ENCODE measurements at places on chromosomes 1 and 21. TPM values are rescaled to one million over a fixed set of nuclear protein-coding genes. Genes with fewer than 3 reads are reported as not detected.

PLA2G2F gene
- polyA plus RNA-seq = 2.6 TPM

LORICRIN gene
- not detected for polyA plus RNA-seq

DNA sequence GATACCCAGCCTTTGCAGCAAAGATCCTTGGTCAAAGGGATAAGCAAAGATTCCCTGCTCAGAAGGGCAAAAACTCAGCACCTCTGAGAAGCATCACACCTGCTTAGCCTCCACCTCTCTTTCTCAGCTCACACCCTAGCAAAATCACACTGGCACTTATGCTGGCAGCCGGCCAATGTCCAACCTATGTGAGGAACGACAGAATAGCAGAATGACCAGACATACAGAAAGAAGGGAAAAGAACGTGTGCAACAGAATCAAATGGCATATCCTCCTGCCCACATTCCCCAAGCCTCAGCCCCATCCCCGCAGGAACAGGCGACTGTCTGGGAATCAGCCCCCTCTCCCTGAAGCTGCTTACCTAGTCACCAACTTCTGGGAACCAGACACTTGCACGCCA lies 664 bp upstream of the ADORA3 start:
- no peak for DNase-seq

DNA sequence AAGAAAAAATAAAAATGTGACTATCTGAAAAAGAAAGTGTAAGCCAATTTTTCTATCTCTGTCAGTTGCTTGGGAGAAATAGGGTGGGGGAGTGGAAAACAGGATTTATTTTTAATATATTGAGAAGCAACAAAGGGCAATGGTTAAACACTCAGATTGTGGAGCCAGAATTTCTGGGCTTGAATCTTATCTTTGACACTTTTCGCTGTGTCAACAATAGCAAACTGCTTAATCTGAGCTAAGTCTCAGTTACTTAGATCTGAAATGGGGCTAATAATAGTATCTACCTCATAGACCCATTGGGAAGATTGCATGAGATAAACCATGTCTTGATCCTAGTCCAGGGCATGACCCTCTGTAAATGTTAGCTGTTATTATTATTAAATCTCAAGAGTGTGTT lies 468.1 kb downstream of the ADGRL2 start:
- DNase-seq = no peak

NHLH2 gene
- polyA plus RNA-seq = not detected

GRCh38 chr21:43648171-43648570 lies 11.1 kb downstream of the HSF2BP start:
- DNase-seq = no peak

GRCh38 chr1:179323436-179323835 lies 29.8 kb downstream of the SOAT1 start:
- DNase-seq = no peak

GRCh38 chr1:45337630-45338325 lies 2.2 kb upstream of the TOE1 start:
- DNase-seq = no peak

DNA sequence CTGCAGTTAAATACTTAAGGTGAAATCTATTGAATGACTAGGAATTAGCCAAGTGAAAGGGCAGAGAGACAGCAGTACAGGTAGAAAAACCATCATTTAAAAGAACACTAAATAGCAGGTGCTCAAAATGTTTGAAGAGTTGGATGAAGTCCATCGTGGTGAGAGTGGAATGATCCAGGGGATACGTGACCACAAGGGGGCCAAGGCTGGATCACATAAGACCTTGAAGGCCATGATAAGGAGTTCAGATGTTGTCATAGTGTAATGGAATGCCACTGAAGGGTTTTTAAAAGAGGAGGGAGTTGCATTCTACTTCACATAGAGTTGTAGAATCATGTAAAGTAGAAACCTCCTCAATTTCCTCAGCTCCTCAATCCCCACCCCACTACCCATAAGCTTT lies 34.8 kb upstream of the HOOK1 start:
- no peak for DNase-seq

- DNase-seq = no peak
Observed at GRCh38 chr21:28801906-28802305, 190.8 kb downstream of the LTN1 start.

GRCh38 chr1:59771361-59771760 lies 43.4 kb upstream of the HOOK1 start:
- DNase-seq = no peak

DNA sequence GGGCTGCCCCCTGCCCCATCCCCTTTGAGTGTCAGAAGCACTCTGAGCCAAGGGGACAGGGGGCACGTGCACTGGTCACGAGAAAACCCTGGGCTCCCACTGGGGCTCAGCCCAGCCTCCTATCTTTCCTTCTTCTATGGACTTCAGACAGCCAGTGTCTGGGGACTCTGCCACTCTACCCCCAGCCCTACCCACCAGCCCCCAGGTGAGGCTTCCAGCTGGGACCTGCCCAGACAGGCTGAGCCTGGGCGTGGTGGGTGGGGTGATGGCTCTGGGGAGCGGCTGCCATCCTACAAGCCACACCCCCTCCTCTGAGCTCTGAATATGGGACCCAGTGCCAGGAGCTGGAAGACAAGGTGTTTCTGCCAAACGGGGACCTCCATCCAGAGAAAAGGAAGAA lies 8.0 kb upstream of the SFN start:
- DNase-seq = no peak

RUNX3 gene
- polyA plus RNA-seq = 2.5 TPM

GRCh38 chr1:212721388-212722247 lies 22.0 kb upstream of the BATF3 start:
- no peak for DNase-seq

All from urinary bladder (tissue), 4 donors.